ENCODE measurements at places on chromosomes 2 and 18.

- DNase-seq = no peak
Measured at GRCh38 chr2:39107724-39108273, 13.1 kb downstream of the SOS1 start.

DNA sequence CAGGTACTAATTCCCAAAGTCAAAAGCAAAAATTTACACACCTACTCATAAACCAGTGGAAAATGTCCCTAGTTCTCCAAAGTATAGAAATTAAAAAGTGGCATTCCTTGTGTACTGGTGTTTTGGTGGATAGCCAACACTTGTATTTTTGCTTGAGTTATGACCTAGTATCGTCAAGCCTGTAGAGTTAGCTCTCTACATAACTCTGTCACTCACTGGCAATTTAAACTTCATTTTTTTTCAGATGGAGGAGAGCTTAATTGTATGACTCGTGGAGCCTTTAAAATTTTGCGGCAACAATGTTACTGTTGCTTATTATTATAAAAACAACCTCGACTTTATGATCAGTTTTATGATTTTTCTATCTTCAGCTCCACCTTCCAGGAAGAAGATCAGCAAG is 58.7 kb downstream of the ITGB6 start:
- DNase-seq = no peak

GRCh38 chr18:66168685-66169235 is 417.9 kb downstream of the CDH7 start:
- no peak for DNase-seq

- no peak for DNase-seq
Measured at GRCh38 chr2:131410173-131410572, 46.2 kb upstream of the RAB6D start.

- DNase-seq = no peak
Measured at GRCh38 chr18:6929370-6930102, 188.1 kb downstream of the LAMA1 start.

DNA sequence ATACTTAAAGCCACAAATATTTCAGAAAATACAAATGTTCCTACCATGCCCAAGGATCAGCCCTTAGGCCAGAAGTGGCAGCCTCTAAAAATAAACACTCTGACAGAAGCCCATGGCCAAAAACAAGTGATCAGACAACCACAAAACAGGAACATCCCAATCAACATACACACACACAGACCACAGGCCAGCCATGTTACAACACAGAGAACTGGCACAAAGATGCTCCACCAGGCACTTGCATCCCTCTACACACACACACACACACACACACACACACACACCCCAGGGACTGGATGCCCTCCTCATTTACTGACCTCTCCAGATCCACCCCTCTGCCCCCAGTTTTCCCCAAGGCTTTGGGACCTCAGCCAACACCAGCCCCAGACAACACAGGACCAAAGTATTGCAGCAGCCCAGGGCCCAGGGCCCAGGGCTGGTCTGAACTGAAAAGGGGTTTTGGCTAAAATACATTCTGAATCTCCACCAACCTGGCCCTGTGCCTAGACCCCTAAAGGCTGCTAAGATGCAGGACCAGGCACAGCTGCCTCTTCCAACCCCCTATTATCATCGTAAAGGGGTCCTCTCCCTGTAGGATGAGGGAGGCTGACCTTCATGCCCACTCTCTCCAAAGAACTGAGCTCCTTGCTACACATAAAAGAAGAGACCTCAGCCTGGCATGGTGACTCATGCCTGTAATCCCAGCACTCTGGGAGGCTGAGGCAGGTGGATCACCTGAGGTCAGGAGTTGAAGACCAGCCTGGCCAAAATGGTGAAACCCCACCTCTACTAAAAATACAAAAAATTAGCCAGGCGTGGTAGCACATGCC is 151.4 kb downstream of the TNS1 start:
- no peak for DNase-seq

GRCh38 chr2:118850901-118851415 is 3.5 kb upstream of the EN1 start:
- no peak for DNase-seq

- DNase-seq = no peak
Measured at GRCh38 chr2:45849491-45850283, 198.2 kb downstream of the PRKCE start.

DNA sequence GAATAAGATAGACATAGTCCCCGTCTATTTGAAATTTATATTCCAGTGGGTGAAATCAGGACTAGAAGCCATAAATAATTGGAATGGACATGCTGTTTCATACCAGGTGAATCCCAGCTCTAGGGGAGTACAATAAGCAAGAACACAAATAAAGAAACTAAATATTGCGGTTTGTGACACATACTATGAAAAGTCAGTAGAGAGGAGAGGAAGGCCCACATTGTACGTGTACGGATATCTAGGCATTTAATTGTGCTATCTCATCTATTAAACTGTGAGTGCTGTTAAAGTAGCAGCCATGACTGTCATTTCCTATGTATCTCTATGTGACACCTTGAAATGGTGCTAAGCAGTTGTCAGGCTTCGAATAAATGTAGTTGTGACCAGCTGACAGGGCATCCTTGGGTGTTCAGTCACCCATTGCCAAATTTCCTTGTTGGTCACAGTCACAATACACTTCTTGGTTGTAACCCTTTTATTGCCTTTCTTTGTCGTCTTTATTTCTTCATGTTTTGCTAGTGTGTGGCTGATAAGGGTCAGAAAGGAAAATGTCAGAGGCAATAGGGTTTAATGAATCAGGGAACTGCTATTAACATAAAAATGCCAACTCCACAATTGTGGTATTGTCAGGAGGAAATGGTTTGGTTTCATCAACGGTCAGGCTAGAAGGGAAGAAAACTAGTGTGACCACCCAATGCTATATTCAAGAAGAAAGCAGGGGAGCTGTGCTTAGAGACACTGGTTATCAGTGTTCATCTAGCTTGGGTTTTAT is 31.5 kb downstream of the CPO start:
- DNase-seq = no peak

DNA sequence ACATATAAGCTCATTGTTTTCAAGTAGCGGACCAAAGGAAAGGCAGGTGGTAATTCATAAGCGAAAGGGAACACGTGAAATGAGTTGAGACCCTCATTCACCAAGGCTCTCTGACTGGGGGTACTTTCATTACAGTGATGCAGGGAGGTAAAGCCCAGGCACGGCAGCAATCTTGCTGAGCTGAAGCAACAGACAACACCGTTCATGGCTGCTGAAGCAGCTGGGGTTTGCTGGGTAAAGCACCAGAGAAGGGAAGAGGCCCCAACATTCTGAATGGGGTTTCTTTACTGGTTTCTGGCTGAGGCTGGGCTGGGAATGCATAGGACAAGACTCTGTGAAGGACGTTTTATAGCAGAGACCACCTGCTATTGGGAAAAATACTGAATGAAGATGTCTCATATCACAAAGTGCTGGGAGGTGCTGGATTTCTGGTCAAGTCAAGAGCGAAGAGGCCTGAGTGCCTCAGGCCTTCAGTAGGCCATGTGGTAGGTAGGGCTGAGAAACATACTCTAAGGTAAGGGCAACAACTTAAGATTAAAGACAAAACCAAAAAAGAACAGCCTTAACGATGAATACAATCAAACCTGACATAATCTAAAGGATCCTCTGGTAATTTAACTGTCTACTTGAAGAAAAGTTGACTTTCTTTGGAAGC is 324.7 kb upstream of the PIK3C3 start:
- DNase-seq = no peak

DNA sequence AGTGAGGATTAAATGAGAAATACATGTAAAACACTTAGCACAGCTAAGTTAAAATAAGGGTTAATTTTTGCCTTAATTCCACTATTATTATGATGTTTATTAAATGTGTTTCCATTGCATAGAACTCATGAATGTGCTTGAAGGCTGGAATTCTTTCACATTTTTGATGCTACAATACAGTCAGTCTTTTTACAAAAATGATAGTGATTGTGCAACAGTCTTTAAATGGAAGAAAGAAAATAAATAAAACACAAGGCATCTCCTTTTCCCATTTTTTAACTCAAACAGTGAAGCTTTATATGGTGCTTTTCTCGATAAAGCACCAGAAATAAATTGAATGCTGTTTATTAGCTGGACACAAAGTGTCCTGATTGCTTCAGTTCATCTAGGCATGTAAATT is 123.9 kb downstream of the MAP2 start:
- no peak for DNase-seq

DNA sequence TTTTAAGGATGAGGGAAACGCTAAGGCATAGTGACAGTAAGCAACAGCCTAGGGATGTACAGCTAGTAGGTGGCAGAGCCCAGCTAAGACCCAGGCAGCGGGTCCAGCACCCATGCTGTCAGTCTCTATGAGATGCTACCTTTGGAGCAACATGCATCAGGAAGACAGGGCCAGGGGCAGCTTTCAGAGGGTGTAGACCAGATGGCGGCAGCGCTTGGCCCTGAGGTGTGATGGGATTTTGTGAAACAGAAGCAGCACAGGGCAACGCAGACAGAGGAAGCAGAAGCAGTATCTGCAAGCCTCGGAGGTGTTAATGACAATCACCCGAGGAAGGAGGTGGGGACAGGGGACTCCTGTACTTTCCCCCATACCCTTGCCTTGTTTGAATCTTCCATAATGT is 43.2 kb downstream of the SDC1 start:
- no peak for DNase-seq

DNA sequence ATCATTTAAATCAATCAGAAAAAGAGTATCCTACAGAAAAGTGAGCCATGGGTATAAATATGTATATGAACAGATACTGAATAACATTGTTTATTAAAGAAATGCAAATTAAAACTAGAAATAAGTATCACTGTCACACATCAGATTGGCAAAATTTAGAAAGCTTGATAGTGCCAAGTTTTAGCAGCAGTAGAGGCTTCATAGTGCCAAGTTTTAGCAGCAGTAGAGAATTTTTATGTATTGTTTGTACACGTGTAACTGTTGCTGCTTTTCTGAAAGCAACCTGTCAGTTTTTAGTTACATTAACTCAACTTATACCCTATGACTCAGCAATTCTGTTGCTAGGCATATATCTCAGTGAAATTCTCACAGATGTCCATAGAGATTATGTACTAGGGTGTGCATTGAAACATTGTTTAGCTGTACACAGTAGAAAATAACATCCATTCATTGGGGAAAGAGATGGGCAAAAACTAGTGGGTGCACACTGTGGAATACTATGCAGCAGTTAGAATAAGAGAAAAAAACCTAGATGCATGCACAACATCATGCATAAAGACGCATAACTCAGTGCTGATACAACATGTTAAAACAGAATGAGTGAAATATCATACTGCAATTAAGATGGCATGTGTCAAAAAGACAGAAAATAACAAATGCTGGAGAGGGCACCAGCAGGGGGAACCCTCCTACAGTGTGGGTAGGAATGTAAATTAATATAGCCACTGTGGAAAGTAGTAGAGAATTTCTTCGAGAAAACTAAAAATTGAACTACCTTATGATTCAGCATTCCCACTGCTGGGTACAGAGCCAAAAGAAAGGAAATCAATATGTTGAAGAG is 294.5 kb upstream of the NT5C1B start:
- DNase-seq = no peak

- no peak for DNase-seq
Measured at GRCh38 chr2:133437492-133437891, 130.8 kb downstream of the NCKAP5 start.

DNA sequence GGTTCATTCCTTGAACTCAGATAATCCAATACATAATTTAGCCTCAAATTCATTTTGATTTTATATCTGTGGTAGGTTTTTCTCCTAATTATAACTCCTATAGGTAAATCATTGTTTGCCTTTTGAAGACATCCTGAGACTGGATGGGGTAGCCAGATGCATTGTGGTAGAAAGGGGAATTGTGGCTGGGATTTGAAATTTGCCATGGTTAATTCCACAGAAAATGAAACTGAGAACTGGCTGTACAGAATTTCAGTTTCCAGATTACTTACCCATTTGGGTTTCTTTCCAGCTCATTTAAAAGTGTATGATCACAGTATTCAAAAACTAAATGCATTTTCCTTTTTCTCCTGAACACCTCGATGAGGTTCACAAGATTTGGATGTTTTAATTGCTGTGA is 18.2 kb downstream of the CDKL4 start:
- no peak for DNase-seq

- DNase-seq = peak; percentile 52
Measured at GRCh38 chr2:10080536-10081304, 509 bp upstream of the CYS1 start.

GRCh38 chr18:10560452-10561045 is 34.7 kb downstream of the NAPG start:
- peak; percentile 75 for DNase-seq

DNA sequence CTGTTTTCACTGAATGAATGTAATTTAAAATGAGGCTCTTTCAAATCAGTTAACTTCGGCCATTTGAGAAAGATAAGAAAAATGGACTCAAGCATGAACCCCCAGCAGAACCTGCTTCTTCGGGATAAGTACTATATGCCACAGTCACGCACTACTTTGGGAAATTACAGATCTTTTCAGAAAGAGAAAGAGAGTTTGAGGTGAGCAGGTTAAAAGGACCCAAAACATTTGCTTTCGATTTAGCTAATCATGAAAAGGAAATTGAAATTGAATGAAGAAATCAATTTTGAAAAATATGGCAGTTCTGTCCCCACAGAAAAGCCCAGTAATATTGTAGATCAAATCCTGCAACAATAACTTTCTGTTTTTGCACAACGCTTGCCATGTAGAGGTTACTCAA is 156.9 kb downstream of the GRB14 start:
- no peak for DNase-seq

GRCh38 chr2:240825476-240825875 is 5.5 kb upstream of the KIF1A start:
- DNase-seq = no peak

DNA sequence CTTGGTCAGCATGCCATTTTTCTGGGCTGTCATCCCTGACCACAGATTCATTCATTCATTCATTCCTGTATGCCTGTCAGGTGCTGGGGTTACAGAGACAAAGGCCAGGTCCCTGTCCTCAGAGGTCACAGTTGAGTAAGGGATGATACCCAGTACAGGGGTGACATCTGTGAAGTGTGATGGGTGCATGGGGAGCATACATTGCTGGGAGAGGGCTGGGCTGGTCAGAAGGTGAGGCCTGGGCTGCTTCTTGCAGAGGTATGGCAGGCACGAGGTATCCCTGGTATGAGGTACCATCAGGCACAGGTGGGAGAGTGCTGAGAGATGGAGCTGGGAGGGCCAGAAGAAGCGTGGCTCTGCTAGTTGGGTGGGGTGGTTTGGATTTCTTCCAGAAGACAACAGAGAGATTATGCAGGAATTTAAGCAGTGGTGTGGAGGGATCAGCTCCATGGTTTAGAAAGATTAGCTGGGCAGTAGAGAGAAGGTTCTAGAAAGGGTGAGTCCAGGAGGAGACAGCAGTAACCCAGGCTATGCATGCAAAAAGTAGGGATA is 181.9 kb upstream of the HAAO start:
- DNase-seq = no peak

DNA sequence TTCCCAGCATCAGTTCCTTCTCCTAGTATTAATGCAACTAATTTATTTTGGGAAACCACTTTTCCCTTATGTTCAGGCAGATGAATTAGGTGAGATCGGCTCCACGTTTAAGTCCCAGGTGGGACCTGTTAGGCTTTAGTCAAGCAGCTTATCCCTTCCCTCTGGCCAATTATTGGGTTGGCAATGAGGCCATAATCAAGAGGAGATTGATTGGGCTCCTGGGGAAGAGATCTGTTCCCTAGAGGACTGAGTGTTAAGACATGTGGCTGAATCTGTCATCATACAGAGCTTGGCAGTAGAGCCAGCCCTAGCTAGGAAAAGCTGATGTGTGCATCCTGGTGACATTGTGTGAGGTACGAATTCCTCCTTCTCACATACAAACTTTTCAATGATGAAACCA is 104.4 kb downstream of the PTH2R start:
- DNase-seq = no peak

All from activated naive CD4-positive, alpha-beta T cell treated with anti-CD3 and anti-CD28 coated beads, Interleukin-2, amount 10 ng/mL, durations not matched to agents 7 days and 5 days (primary cell).